ENCODE measurements at places on chromosomes 3 and 15.

GRCh38 chr3:195240939-195241338 lies 30.0 kb downstream of the XXYLT1 start:
- no peak for DNase-seq

GRCh38 chr3:136186344-136186743 lies 9.8 kb downstream of the MSL2 start:
- no peak for DNase-seq

DNA sequence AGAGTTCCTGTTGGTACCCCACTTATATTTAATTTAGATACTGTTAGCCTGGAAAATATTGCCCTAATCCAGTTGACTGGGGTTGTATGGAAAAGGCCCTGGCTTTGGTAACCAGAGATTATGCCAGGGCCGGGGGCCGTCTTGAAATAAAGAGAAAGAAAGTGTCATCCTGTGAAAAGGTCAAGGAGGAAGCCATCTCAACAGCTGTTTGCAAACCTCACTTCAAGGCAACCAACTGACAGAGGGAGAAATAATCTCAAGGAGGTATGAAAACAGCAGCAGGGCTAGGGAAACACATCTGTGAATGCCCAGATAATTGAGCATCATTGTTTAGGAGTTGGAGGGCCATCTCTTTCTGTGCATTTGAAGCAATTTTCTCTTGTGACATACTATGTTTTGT lies 190.8 kb downstream of the SUCLG2 start:
- no peak for DNase-seq

DNA sequence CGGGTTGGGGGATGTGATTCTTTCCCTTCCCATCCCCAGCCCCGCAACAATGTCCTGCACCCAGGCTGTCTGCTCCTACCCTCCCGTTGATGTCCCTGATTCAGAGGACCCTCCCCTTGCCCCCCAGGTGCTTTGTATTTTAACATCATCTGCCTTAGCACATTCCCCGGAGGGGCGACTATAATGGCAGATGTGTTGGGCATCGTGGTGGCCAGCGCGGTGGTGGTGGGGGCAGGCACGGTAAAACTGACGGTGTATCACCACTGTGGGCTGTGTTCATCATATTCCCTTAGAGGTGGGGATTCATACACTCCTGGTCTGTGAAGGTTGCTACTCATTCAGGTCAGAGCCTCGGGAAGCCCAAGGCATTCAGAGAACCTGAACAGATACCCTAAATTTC lies 173.0 kb downstream of the ADAMTS17 start:
- DNase-seq: no peak

- DNase-seq: no peak
Observed at GRCh38 chr3:169082076-169082475, 581.4 kb downstream of the MECOM start.

DNA sequence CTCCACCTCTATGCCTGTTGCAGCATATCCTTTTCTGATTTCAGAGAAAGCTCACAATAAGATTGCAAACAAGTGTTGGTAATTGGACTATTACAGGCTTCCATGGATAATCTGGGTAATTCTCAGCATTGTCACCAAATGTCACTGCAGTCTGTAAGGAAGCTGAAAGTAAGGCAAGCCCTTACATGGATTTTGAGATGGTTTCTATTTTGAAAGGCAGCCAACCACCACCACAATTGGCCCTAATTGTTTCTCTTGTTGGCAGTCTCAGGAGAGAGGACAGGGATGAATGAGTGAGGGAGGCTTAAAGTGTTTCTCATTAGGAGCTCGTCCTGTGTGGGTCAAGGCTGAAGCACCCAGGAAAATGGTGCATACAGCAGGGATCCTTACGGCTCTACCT lies 879.9 kb downstream of the TUSC7 start:
- DNase-seq: peak; percentile 70

DNA sequence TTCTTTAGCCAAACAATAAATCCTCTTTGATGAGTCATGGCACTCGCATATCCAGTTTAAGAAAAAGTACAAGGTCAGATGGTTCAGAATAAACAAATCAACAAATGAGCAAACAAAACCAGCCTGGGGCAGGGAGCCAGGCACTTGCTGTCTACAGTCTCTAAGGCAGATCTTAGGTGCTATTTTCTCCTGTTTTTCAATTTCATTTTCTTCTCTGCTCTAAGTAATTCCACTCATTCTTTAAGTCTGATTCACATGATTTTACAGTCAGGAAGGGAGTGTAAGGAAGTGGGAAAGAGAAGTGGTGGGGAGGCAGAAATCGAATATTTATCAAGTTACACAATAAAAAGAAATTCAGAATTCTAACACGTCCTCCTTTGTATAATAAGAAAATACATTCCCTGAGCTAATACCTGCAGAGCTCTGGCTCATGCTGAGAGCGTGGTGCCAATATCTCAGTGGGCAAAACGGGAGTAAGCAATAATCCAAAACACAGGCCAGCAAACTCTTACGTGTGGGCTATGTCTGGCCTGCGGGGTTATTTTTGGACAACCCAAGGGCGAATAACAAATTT lies 298.6 kb downstream of the ADAMTS17 start:
- DNase-seq: no peak

DNA sequence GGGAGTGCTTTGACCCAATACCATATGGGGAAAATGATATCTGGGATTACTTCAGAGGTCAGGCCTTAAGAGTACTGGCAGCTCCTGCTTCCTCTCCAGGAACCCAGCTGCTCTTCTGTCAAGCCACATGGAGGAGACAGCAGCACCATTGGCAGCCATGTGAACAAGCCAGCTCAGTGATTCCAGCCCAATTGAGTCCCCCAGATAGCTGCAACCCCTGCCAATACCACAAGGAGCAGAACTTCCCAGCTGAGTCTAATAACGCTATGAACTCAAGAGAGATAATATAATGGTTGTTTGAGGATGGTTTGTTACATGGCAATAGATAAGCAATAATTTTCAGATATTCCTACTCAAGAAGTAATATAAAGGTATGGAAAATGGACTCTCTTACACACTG lies 126.8 kb upstream of the CPNE4 start:
- DNase-seq: no peak

- DNase-seq: no peak
Observed at GRCh38 chr3:114674036-114674435, 380.2 kb downstream of the TIGIT start.

DNA sequence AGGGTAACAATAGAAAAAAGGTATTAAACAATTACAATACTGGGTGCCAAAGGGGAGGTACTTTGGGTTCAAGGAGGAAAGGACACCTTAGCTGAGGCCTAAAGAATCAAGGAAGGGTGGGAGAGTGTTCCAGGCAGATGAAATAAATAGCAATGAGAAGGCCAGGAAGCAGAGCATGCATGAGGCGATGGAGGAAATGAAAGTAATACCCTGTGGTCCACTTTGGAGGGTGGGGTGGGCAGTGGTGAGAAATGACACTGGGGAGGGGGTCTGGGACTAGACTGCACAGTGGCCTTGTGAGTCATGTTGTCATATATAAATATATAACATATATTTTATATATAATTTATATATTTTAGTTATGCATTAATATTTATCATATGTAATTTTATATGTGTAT lies 55.9 kb downstream of the BHLHE40 start:
- DNase-seq: no peak

- no peak for DNase-seq
Observed at GRCh38 chr15:76169911-76170800, 110.4 kb downstream of the TMEM266 start.

DNA sequence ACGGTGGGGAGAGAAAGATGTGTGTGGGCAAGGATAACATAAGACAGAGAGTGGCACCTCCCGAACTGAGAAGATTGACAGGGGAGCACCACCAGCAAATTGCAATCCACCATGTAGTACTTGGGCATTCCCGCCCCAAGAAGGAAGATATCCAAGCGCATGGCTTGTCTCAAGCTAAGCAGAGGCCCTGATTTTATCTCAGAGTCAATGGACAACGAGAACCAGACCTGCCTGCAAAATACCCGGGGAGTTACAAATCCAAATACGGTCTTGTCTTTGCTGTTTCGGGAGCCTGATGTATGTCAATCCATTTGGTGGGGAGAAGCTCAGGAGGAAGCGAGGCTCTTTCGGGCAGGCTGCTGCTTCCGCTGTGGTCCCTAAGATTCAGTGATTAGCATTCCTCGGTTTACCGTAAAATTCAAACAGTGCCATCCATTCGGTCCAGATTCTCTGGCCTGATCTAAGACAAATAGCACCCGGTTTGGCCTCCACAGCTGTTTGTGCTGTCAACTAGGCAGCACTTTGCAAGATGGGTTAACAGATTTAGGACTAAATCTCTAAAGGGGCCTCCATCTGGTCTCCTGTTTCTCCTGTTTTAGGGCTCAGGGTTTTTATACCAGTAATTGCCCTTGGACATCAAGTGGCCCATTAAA lies 97.7 kb upstream of the WNT5A start:
- no peak for DNase-seq

DNA sequence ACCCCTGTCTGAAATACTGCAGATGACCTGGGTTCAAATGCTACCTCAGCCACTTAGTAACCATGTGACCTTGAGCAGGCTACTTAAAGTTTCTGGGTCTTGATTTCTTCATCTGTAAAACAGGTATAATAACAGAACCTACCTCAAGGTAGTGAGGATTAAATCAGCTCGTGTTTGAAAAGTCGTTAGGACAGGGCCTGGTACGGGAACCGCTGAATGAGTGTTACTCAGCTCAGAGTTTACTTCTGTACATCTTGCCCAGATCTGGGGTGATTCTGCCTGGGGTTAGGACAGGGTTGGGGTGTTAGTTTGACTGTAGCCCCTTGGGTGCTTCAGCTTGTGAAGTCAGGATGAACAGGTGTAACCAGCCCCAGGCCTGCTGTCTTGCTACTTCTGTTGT lies 1.8 kb downstream of the SEMA4B start:
- no peak for DNase-seq

- no peak for DNase-seq
Observed at GRCh38 chr15:69910514-69910913, 187.2 kb downstream of the TLE3 start.

GRCh38 chr3:183526838-183527427 lies 28.6 kb downstream of the KLHL6 start:
- no peak for DNase-seq

DNA sequence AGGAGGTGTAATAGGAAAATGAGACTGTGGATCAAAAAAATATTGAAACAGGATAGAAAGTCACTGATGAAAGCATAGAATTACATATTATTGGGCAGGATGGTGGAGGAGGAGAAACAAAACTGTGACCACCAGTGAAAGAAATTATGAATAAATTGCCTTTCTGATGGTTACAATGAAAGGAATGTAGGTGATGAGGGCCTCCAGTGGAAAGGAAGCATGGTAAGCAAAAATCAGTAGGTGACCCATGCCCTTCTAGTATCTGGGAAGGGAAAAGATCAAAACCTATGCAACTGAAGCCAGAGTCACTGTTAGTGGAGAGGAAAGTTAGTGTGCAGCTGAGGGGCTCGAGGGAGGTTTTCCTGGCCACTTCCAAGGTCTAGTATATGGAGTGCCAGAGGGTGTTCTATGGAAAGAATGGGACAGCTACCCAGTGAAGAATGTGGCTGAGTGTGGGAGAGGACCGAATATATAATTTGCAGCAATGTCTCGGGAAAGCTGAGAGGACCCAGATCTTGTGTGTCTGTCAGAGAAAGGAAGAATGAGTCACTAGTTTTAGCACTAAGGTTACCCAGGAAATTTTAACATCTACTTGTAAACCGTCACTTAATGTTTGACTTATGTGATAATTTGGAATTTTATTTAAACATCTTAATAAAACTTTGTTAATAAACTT lies 146.2 kb downstream of the NFKBIZ start:
- no peak for DNase-seq

GRCh38 chr3:36648241-36649034 lies 115.9 kb downstream of the DCLK3 start:
- DNase-seq: no peak

- no peak for DNase-seq
Observed at GRCh38 chr3:184981071-184981470, 169.1 kb downstream of the VPS8 start.

DNA sequence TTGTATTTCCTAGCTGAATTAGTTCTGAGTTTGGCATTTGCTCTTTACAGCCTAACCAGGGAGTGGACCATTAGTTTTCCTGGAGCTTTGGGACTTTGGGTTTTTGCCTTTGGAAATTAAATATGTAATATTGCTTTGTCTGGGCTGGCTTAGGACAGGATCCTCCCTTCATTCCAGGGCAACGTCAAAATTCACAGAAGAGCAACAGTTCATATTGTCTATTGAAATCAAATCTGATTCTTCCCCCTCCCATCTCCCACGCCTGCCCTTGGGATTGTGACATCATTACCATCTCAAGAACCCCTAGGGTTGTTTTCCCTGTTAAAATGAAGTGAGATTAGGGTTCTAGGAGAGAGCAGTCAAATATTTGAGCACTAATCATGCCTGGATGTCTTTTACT lies 194.1 kb downstream of the ROBO2 start:
- no peak for DNase-seq

- no peak for DNase-seq
Observed at GRCh38 chr3:141646760-141647561, 91.1 kb upstream of the RNF7 start.

- no peak for DNase-seq
Observed at GRCh38 chr15:76967067-76967466, 27.9 kb upstream of the PSTPIP1 start.

Measured in NCI-H1092 (cell line).